Colonic mucosa (tissue), 4 donors: ENCODE measurements at places on chromosomes 13 and 19. TPM values are rescaled to one million over a fixed set of nuclear protein-coding genes. Genes with fewer than 3 reads are reported as not detected.

MCF2L gene
- total RNA-seq: 45.0 TPM

EPSTI1 gene
- total RNA-seq: 5.4 TPM

GPR12 gene
- total RNA-seq: 0.05 TPM

ZNF302 gene
- 11.8 TPM for total RNA-seq

NLRP8 gene
- total RNA-seq: not detected

BSG gene
- 1,084 TPM for total RNA-seq

GFY gene
- not detected for total RNA-seq

ZNF525 gene
- 13.9 TPM for total RNA-seq

CYP2A6 gene
- 1.4 TPM for total RNA-seq

CA11 gene
- total RNA-seq: 1.4 TPM

RNF225 gene
- total RNA-seq: not detected

ZSWIM4 gene
- total RNA-seq: 4.3 TPM

KIR2DL4 gene
- total RNA-seq: not detected

GRCh38 chr13:107845911-107846310 is 369.4 kb downstream of the LIG4 start:
- DNase-seq: no peak

- DNase-seq: no peak
Observed at GRCh38 chr13:50283017-50283416, 267.8 kb downstream of the KCNRG start.

- no peak for DNase-seq
Observed at GRCh38 chr13:101434486-101434885, 18.0 kb upstream of the ITGBL1 start.

DNA sequence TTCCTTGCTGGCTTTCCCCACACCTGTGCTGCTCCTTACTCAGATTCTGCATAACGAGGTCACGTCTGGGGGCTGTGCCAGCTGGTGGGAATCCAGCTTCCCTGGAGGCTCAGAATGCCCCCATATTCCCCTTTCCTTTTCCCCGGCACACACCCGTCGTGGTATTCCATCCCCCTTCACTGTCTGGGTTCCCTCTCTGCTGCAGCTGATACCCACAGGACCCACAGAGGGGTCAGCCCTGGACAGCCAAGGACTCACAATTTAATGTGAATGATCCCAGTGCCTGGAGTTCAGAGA is 4.2 kb upstream of the MYH14 start:
- no peak for DNase-seq

- DNase-seq: no peak
Observed at GRCh38 chr13:49877629-49878218, 58.4 kb downstream of the SPRYD7 start.

GRCh38 chr19:38917516-38917915 is 5.5 kb upstream of the CCER2 start:
- no peak for DNase-seq

- DNase-seq: no peak
Observed at GRCh38 chr13:108020027-108020426, 195.3 kb downstream of the LIG4 start.

DNA sequence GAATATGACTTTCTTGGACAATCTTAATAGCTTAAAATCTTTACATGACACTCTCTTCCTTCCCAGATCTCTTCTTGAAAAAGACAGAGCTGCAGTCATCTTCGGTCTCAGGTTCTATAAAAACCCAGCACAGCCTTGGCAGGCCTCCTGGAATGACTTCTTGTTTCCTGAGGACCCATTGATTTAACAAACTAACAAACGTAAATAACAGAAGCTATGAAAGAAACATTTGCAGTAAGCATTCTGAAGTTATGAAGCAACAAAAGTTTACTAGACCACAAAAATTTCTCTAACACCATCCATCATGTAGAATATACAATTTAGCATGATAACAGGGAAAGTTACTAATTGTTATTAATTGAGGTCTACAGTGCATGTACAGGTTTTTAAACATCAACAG is 62.8 kb upstream of the STARD13 start:
- no peak for DNase-seq

DNA sequence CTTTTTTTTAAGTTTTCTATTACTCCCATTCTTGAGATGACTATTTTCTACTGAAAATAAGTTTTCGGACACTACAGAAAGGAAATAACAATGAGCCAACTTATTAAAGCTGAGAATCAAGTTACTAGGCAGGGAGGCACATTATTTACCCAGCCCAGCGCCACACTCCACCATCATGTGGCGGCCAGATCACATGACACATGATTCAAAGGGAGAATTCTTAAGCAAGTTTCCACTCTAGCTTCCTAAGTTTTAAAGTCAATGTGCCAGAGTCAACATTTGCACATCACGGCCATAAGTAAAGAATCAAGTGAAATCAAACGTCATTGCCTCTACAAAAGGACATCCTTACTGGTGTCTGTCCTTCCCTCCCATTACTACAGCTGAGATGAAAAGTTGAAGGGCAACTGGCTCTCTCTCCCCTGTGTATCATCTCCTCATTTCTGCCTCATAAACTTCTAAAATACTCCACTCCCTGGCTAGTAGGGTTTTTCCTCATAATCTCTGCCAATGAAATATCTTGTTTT is 81.7 kb downstream of the KLF12 start:
- no peak for DNase-seq

DNA sequence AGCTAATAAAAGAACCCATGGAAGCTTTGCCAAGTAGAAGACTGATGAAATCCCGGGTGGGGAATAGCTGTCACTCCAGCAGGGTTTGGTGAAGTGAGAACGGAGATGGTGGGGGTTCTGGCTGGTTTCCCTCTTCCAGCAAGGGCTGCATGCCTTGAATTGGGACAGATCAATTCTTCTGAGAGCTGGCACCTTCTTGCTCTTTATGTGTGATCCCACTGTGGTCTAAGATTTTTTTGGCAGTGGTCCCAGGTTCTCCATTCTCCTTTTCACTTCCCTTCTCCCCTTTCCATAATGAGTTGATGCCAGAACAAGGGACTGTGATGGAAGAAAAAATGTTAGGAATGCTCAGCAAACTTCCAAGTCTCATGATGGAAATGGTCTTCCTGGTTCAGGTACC is 50.0 kb downstream of the TNFSF11 start:
- no peak for DNase-seq

- DNase-seq: no peak
Observed at GRCh38 chr13:95382916-95383315, 81.7 kb upstream of the ABCC4 start.

- no peak for DNase-seq
Observed at GRCh38 chr19:38015761-38016160, 108.8 kb downstream of the SIPA1L3 start.

DNA sequence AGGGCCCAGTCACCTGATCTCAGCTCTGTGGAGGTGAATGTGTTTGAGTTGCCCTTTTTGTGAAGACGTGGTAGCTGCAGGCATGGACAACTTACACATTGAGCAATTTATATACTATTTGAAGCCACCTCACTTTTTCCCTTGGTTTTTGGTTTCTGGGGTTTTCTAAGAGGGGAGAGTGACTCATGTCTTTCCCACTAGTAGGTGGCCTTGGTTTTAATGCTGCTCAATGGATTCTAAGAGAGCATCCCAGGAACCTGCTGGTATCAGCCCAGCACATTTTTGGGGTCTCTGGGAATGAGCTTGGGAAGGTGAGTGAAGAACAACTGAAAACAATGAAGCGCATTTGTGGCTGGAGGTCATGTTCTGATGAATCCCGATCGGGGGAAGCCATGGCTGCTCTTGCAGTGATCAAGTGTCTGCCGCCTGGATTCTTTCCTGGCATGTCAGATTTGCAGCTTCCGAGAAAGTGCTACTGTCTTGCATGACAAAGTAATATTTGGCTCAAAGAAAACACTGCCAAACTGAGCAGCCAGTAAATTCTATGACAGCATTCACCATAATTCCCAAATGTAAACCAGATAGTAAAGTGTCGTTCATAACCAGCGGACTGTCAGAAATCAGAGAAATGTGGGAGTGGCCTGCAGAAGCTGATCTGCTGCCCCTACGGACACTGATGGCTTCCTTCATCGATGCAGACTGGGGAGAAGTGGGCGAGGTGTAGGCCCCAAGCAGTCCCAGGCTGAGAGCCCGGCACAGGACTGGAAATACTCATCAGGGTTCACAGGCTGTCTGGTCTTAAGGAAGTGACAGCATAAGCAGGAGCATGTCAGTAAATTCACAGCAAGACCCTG is 98.7 kb downstream of the COL4A2 start:
- DNase-seq: no peak

GRCh38 chr19:492091-492531 is 4.2 kb upstream of the MADCAM1 start:
- no peak for DNase-seq

GRCh38 chr19:41354343-41354953 is 726 bp upstream of the TGFB1 start:
- DNase-seq: peak; percentile 28

DNA sequence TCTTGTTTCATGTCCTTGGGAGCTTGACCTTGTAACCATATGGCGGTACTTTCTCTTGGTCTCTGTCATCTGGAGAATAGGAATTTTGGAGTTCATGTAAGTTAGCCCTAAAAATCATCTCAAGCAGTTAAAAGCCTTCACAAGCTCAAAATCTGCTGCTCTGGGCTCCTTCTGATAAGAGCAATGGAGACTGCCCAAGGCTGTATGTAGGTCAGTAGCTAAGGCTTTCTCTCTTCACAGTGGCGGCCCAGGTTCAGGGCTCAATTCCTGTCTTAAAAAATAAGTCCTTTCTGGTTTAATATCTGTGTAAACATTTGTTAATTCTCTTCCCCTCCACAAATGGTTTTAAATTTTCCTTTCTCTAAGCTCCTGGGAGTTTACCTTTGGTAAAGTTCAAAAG is 45.3 kb upstream of the ANKRD10 start:
- no peak for DNase-seq

- no peak for DNase-seq
Observed at GRCh38 chr13:96500953-96501352, 411.0 kb downstream of the HS6ST3 start.

GRCh38 chr19:32869966-32870573 is 503 bp upstream of the SLC7A9 start:
- peak; percentile 11 for DNase-seq

- no peak for DNase-seq
Observed at GRCh38 chr13:61727767-61728166, 312.1 kb upstream of the PCDH20 start.

DNA sequence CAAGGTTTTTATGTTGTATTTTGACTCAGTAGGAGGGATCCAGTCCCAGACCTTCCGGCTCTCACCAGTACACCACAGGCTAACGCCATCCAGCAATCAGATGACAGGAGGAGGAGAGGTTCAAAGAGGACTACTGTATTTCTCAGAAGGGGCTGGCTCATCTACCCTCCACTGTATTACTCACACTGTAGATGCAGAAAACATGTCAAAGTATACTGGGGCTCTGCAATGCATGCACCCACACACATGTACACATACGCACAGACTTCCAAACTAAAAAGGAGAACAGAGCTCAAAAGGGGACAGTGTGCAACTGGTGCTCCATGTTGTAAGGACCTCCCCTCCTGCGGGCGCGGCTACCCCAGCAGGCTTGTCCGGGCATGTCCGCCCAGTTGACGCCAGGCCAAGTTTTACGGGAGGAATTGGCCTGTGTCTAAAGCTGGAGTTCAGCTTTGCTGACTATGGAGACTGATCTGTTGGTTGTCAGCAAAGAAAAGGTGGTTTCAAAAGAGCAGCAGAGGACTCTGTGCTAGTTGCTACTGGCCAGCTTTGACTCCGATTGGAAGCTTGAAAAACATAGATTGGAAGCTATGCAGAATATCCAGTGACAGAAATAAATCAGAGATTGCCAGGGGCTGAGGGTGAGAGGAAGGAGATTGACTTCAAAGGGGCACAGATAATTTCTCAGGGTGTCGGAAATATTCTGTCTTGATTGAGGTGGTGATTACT is 314.2 kb downstream of the DLEU7 start:
- peak; percentile 90 for DNase-seq

DNA sequence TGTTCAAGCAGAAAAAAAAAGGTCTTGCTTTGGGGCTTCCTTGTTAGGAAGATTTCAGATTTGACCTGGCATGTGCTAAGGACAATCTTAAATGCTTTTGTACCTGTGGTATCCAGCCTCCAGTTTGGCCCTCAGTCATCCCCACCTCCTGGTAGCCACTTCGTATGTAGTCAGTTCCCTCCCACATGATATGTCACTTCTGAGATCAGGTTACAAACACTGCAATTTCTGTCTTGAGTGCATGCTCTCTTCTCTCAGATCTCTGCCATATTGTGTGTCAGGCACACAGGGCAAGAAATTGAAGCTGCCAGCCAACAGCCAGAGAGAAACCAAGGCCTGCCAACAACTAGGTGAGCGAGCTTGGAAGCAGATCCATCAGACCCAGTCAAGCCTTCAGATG is 60.3 kb upstream of the STARD13 start:
- no peak for DNase-seq

GRCh38 chr19:35899547-35900214 is 659 bp downstream of the NFKBID start:
- DNase-seq: peak; percentile 87

GRCh38 chr19:10761443-10762250 is 43.8 kb downstream of the DNM2 start:
- peak; percentile 81 for DNase-seq

- DNase-seq: no peak
Observed at GRCh38 chr19:4744451-4745174, 21.0 kb upstream of the DPP9 start.

DNA sequence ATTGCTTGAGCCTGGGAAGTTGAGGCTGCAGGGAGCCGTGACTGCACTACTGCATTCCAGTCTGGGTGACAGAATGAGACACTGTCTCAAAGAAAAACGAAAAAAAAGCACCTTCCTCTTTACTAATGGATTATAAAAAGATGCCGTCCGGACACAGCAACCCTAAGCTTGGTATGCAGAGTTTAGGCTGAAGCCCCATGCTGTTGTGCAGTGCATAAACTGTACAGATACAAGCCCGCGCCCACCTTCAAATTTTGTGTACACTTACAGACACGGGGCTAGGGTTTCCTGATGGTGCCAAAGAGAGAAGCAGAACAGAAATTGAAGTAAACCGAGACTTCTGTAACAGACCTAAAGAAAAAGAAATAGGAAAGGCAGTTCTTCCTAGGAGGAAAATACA is 9.0 kb downstream of the LPAR6 start:
- DNase-seq: no peak

DNA sequence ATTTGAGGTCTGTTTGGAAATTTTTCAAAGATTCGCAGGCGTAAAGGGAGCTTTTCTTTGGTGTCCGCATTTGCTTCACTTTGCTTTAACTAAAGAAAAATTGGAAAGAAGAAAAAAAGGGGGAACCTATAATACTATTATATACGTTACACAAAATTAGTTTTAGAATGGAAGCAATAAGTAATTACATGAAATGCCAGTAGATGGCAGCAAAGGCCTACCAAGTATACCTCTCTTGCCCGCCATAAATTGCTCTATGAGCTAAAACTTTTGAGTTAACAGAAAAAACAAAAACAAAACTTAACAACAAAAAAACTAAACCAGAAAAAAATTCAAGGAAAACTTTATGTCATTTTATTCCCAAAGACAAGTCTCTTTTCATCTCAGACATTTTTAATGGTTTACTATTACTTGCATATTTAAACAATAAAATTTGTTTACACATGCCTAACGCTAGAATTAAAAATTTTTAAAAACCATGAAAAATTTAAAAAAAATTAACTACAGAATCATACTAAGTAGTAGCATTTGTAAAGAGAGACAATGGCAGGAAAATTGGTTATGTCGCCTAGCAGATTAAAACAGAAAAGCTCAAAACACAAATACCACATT is 271.4 kb downstream of the NALCN start:
- no peak for DNase-seq
